ENCODE measurements at places on chromosomes 5 and 9.

- no peak for DNase-seq
Measured at GRCh38 chr5:65185468-65185867, 296.3 kb downstream of the ADAMTS6 start.

DNA sequence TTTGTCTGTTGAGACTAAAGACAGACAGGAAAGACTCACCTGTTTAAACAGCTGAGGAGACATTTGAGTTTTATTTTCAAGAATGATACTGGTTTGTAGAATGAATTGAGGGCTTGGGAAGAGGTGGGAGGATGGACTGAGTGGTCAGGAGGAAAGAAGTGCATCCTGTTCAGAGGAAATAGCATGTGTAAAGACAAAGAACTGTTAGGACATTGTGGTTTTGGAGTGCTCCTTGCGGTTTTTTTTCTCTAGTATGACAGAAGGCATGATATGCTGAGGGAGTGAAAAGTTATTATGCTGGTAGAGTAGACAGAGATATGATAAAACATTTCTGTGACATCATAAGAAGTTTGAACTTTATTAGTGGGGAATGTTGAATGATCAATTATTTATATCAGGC, 270.7 kb upstream of the ELAVL2 start:
- no peak for DNase-seq

DNA sequence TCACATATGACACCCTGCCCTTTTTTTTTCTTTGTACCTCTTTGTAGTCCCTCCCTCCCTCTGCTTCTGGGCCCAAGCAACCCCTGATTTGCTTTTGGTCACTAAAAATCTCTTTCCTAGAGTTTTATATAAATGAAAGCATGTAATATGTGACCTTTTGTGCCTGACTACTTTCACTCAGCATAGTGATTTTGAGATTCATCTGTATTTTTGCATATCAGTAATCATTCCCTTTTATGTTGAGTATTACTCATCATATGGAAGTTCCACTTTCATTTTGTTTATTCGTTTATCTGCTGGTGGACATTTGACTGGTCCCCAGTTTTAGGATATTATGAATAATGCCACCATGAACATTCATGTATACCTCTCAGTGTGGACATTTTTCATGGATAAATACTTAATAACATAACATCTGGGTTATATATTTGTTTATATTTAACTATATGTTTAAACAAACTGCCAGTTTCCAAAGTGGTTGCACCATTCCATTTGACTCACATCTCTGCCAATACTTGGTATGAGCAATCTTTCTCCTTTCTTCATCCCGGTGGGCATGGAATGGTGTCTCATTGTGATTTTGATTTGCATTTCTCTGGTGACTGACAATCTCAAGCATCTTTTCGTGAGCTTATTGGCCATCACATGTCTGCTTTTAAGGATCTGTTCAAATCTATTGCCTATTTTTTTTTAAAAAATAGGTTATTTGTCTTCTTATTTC, 115.7 kb upstream of the S1PR3 start:
- no peak for DNase-seq

DNA sequence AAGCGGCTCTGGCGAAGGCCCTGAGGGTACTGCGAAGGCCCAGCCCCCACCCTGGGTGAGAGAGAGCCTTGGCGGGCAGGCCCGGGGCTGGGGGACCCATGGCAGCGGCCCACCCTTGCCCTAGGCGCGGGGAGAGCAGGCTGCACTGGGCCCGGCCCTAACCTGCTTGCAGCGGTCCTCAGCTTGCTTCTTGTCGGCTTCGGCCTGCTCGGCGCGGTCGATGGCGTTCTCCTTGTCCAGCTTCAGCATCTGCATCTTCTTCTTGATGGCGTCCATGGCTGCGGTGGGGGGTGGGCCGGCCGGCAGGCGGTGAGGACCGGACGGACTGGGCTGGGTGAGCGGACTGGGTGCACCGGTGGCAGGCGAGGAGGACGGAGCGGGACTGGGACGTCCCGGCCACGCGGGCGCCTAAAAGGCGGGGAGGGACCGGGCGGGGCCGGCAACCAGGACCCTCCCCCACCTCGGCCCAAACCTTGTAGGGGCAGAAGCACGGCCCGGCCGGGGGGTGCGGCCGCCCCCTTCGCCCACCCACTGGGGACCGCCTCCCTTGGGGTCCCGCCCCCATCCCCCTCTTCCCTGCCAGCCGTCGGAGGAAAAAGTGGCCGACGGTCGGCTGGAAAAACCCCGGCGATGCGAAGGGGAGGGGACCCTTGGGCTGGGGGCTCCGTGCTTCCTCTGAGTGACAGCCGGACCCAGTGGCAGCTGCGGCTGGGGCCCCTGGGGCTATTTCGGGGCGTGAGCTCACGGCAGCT, at the start of gene TPM2:
TPM2 (minus strand) TSS at position 384 of the 752 bp plus-strand sequence; CDS start at position 276, 108 bp downstream.
- peak; percentile 93 for DNase-seq

GRCh38 chr9:32385152-32385884, 875 bp downstream of the ACO1 start:
- DNase-seq = no peak

DNA sequence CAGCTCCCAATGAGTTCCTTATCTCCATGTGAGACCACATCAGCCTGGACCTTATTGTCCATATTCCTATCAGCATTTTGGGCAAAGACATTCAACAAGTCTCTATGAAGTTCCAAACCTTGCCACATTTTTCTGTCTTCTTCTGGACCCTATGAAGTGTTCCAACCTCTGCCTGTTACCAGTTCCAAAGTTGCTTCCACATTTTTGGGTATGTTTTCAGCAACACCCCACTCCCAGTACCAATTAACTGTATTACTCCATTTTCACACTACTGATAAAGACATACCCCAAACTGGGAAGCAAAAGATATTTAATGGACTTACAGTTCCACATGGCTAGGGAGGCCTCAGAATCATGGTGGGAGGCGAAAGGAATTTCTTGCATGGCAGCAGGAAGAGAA, 548.5 kb downstream of the CHSY3 start:
- no peak for DNase-seq

DNA sequence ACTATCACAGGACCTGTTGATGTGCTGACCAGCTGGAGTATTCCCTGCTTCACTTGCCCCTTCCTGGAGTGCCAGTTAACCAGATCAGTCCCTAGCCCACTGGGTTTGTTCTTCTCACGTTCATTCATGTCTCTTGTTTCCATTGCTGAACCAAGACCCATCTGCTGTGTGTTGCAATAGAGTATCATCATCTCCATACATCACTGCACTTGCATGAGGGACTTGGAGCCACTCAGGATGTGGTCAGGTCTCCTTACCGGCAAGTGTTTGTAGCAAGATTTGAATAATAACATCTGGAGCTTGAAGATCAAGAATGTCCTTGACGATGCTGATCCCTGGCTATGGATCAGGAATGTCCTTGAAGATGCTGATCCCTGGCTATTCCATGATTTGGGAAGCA, 358.6 kb downstream of the IRX1 start:
- DNase-seq = no peak

DNA sequence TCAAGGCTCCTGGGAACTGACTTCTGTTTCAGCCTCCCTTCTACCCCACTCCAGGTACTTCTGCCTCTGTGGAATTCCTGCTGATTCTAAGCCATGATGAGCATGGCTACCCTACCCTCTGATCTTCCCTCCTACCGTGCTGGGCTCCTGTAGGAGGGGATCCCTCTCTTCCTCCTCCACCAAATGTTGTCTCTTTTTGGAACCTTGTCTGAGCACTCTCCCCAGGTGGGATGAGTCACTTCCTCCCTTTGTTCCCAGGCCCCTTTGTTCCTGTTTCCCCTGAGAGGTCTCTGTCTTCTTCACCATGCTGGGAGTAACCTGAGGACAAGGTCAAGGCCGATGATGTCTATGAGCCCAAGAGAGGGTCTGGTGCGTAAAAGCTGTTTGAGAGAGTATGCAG, 213.2 kb downstream of the GABBR2 start:
- no peak for DNase-seq
